ENCODE measurements at places on chromosomes 2 and 18.

DNA sequence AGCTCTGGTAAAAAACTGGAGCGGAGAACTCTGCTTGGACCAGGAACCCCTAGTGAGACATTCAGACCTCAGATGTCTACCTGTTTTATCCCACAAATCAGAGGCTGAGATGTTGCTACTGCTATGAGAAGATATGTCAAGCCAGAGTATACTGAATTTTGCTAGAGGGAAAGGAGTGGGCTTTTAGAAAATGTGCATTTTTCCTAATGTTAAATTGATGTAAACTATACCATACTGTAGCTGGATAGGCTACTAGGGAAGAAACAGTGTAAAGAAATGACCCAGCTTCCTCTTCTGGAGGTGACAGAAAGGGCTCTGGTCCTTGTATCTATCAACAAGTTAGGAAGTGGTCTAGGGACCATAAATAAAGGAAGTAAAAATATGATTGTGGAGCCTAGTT, 65.0 kb downstream of the SLC39A10 start:
- DNase-seq: no peak

DNA sequence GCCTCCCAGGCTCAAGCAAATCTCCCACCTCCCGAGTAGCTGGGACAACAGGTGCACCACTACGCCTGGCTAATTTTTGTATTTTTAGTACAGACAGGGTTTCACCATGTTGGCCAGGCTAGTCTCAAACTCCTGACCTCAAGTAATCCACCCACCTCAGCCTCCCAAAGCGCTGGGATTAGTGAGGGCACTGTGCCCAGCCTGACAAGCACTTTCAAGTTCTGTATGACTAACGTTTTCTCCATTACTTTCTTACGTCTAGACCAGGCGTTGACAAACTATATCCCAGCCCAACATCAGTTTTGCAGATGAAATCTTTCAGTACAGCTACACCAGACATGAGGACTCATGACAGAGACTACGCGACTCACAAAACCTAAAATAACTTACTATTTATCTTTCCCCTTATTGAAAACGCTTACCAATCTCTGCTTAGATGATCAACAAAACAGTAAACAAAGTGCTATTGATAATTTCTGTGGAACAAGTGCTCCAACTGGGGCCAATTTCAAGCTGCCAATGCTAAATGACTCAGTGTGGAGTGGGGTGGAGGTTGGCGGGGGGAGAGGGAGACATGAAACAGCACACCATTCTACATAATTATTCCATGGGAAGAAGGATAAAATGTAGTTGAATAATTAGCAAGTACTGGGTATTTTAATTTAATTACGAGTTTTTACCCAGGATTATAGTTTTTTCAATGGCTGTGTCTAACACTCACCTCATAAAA, 59.1 kb downstream of the SAP130 start:
- DNase-seq: no peak

DNA sequence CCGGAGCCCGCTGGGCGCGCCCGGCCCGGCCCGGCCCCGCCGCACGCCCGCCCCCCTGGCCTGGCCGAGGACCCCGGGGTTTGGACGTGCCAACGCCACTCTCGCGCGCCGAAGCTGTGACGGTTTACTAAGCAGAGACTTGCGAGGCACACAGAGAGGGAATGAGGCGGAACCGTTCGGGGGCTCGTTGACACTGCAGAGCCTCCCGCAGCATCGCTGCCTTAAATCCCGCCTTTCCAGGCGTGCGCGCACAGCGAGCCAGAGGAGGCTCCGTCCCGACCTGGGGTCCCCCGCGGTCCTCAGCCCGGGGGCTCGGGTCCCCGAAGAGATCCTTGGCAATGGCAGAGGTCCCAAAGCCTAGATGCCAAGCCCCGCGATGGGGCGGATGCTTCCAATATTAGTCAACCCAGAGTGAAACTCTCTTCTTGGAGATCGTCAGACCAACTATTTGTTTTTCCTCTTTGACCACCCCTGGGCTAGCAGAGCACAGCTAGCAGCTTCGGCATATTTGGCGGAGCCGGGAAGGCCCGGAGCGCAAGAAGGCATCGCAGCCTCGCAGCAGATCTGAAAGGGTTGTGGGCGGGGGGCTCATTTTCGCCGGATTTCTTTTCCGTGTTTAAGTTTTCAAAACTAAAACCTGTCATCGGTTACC, at the start of gene ZNF385B:
Gene ZNF385B, minus strand, starts transcription at position 197 of the 652 bp plus-strand sequence.
- DNase-seq: peak; percentile 26

GRCh38 chr2:128930101-128930500, 611.4 kb upstream of the HS6ST1 start:
- DNase-seq: no peak

DNA sequence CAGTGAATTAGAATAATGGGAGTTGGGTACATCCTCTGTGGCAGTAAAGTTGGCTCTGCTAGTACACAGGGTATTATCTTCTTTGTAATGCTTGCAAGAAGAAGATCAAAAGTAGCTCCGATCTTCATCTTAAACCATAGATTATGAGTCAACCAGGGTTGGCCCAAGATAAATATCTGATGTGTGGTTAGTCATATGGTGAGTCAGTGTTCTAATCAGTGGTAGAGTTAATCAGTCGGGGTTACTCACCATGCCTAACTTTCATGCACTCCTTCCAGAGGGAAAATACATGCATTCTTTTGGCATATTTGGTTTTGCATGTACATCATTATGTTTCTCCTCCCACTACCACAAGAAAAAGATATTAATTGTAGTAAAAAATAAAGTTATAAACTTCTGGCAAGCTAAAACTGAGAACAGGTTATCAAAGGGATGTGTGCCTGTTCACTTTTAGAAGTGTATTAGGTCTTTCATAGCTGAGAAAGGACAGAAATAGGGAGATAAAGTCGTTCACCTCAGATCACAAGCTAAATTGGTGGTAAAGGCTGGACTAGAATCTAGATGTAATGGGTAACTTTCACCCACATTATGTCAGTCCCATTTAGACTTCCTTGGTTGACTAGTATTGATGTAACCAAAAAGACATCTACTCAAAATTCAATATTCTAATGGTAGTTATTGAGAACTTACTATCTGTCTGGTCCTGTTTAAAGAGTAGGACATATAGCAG, 684.4 kb downstream of the IRS1 start:
- DNase-seq: no peak

DNA sequence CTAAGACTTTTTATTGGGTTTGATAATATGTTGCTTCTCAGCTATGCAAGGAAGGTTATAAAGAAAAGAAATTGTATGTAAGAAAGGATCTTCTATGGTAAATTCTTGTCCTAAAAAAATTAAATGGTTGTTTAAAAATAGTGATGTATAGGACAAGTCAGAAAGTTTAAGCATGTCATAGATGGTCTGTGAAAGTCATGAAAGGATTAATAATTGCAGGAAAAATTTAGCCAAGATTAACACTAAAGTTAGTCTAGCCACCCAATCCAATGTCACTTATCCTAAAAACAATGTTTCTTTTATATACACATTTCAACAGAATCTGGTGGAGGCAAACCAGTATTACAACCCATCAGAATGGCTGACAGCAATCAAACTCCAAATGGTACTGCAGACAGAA, 1046.7 kb upstream of the SLC39A10 start:
- no peak for DNase-seq
